ENCODE measurements at places on chromosomes 5 and 9.
A peak's percentile ranks its signal among the peaks of the same experiment; 100 is the strongest.

DNA sequence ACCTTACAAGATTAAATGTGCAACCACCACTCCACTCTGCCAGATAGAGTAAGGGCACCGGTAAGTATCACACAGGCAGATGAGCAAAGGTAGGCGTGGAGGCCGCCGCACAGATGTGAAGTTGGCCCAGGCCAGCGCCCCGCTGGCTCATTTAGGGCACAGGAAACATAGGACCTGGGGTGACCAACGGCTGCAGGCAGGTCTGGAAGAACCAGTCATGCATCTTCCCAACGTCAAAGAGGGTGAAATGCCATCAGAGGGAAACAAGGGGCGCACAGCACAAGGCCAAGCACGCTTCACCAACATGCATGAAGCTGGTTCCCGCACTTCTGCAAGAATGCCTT, 31.7 kb upstream of the SLC6A3 start:
- no peak for DNase-seq

GRCh38 chr9:35816708-35817107, 1.9 kb upstream of the HINT2 start:
- no peak for DNase-seq

DNA sequence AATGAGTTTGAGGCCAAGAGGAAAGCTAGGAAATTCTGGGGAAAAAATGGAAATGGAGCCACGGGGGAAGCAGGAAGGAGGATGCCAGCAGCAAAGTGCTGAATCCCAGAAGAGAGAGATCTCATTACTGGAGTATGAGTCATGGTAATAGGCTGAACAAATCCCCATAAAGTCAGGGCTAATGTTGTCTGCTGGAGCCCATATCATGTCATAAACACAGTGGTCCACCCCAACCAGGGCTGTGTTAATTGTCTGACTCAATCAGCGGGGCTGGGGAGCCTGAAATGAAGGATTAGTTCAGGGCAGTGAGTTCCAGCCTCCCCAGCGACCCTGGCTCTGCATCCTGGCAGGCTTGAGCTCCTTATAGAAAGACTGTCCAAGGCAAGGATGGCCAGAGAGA, 68.8 kb downstream of the TLR4 start:
- DNase-seq, result no peak

GRCh38 chr9:100084128-100084453, 14.7 kb downstream of the ERP44 start:
- DNase-seq, result no peak

- DNase-seq, result peak; percentile 9
Observed at GRCh38 chr9:86126998-86127972, 27.9 kb upstream of the GOLM1 start.
